ENCODE measurements at places on chromosomes 6 and 20. TPM values are rescaled to one million over a fixed set of nuclear protein-coding genes. Genes with fewer than 3 reads are reported as not detected.

POPDC3 gene
- 9.9 TPM for total RNA-seq

DNA sequence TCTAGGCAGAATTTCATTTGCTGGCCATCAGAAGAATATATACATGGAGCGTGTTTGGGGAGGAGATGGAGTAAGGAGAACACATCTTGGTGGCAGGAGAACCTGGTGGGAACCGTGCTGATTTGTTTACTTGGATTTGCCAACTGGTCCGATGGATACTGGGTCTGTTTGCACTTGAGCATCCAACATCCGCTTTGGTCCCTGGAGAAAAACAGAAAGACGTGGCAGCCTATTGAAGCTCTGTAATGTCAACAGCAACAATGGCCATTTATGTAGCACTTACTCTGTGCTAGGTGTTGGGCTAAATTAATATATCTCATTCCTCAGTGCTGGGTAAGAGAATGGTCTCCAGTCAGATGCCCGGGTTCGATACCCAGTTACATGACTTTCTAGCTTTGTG, 125.6 kb downstream of the BCAS1 start:
- DNase-seq: no peak

PHF1 gene
- total RNA-seq: 107 TPM

DNA sequence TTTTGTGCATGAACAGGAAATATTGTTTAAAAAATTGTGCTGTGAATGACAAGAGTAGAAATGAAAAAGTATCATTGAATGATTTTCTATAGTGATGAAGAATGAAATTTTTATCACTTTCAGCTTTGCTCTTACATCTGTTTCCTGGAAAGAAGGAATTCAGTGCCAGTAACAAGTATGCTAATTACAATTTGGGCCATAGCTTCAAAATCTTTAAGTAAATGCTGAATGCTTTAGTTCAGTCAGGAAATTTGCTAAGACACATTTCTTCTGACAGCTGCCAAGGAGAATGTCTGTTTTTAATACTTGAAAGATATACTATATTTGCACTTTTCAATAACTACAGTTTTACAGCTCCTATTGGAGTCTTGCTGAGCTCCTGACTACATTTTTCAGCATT, 203.7 kb upstream of the RSPO3 start:
- no peak for DNase-seq

DNA sequence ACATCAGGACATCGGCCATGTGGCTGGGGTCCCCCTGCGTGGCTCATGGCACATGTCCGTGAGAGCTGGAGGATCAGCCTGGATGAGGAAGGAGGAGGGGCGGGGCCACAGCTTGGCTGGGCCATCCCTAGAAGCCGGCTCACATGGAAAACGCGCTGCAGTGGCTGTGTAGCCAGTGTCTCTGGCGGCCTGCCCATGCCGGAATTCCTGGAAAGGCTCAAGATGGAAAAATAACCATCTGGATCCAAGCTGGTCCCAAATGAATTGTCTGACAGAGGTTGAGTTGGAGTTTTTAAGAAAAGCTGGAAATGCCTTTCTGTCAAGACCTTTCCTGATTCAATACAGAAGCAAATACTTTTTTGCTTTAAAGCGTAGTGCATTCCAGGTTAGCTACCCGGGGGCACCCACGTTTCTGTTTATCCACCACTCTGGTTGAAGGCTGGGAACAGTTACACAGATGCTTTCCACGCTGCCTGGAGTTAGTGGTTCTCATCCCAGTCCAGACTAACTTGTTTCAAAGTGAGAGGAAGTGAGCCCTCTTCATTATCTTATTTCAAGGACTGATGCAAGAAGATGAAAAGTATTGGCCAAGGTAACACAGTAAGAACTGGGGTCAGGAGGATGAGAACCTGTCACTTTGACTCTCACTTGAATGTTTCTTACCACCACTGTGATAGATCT, 99.0 kb downstream of the GMPR start:
- peak; percentile 96 for DNase-seq

DNA sequence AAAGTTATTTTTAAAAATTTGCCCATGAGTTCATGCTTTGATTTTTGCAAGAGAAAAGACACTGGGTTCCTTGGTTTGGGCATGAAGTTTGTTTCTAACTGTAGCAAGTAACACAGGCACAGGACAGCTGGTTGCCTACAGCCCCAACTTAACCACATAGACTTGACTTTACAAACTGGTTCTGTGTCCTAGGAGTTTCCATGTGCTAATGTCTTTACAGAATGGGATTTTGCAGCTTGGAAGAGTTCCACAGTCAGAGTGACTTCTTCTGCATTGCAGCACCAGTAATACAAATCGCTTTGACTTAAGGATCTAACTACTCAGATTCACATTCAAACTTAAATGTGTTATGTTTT, 44.3 kb downstream of the OR2B2 start:
- no peak for DNase-seq

DNA sequence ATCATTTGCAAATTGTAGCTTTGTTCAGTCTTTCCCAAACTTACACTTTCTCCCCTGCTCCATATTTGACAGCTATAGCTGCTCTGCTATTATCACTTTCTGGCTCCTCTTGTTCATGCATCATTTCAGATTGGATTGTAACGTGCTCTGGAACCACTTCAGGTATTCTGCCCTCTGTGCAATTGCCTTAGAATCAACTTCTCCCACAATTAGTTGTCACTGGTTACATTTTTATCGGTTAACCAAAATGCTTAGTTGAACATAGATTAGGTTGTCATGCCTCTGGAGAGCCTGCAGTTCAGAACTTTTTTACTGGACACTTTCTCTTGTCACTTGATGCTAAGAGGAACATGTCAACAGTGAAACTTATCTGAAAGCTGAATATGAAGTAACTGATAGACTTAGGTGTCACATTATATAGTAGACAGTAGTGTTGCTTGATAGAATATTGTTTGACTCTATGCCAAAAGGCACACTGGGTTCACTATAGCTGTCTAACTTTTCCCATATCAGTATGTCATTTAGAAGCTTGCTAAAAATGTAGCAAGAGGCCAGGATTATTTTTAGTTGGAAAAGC, 127.7 kb upstream of the PTPRK start:
- DNase-seq: no peak

- no peak for DNase-seq
Measured at GRCh38 chr6:130600880-130601341, 226.3 kb upstream of the SMLR1 start.

- DNase-seq: no peak
Measured at GRCh38 chr6:156021746-156022396, 566.2 kb upstream of the NOX3 start.

DNA sequence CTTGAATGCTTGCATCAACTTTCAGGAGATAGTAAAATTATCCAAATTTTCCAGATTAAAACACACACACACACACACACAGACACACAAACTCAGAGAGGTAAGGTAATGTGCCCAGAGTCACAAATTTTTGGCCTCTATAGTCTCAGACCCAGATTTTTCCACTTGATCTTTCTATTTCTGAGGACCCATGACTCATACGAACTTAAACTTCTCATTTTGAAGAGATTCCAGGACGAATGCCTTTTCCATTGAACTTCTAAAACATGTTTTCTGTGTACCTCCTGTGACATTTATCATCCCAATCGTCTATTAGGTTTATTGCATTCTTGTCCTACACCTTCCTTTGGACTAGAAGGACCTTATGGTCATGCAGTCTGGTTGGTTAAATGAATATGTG, 172.9 kb upstream of the COL21A1 start:
- no peak for DNase-seq

ADGRF5 gene
- total RNA-seq: 23.8 TPM

GRCh38 chr20:18719426-18719825, 94.2 kb upstream of the SCP2D1 start:
- no peak for DNase-seq

- no peak for DNase-seq
Measured at GRCh38 chr20:32496811-32497533, 88.2 kb downstream of the NOL4L start.

- DNase-seq: no peak
Measured at GRCh38 chr6:106825156-106825555, 149.4 kb downstream of the CD24 start.

GRCh38 chr6:31546339-31546957, at the start of gene ATP6V1G2:
Gene ATP6V1G2, minus strand, starts transcription at chr6:31546608. Its CDS starts 49 bp downstream, at chr6:31546559.
- peak; percentile 91 for DNase-seq

C6orf58 gene
- not detected for total RNA-seq

PCMTD2 gene
- 85.6 TPM for total RNA-seq

CLIC5 gene
- 42.6 TPM for total RNA-seq

DNA sequence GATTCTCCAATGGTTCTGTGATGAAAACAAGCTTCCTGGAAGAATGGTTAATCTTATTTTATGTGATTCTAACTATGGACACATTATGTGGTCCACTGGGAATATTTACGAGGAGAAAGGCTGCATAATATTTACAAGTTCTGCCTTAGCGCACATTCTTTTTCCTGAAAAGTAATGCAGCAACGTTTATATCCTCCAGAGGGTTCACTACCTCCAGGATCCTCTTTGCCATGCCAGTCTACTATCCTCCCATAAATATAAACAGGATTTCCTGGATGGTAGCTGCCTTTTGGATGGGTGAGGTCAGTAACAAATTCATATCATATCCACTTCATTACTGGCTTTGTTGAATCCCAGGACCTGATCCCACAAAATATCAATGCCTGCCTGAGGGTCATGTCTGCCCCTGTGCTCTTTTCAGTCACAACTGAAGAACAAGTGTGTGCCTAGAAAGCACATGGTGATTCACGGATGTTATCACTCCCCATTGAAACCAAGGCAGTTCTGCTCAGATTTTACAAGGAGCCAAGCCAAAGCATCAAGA, 30.4 kb downstream of the ADGRF5 start:
- DNase-seq: no peak

- no peak for DNase-seq
Measured at GRCh38 chr20:10339609-10340008, 94.4 kb downstream of the MKKS start.

TRIM40 gene
- not detected for total RNA-seq

Data from sciatic nerve (tissue), 2 donors.